ENCODE measurements at places on chromosomes 1 and 21. TPM values are rescaled to one million over a fixed set of nuclear protein-coding genes. Genes with fewer than 3 reads are reported as not detected.

- H3K27me3 ChIP-seq: no peaks in the 10 kb centered on the region
- no peaks in the 10 kb centered on the region for H3K36me3 ChIP-seq
- H3K4me3 ChIP-seq: no peak overlapping the region
- no peak overlapping the region for H3K27ac ChIP-seq
- no peak for DNase-seq
- peaks cover 13% of the 10 kb centered on the region for H3K4me1 ChIP-seq
Measured at GRCh38 chr21:41706678-41707077, 60.2 kb downstream of the RIPK4 start.

DNA sequence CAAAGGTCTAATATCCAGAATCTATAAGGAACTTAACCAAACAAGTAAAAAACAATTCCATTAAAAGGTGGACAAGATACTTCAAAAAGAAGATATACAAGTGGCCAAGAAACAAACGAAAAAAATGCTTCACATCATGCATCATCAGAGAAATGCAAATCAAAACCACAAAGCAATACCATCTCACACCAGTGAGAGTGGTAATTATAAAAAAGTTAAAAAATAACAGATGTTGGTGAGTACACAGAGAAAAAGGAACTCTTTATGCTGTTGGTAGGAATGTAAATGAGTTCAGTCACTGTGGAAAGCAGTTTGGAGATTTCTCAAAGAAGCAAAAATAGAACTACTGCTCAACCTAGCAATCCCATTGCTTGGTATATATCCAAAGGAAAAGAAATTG, 218.6 kb downstream of the SLC44A5 start:
- H3K4me1 ChIP-seq: no peaks in the 10 kb centered on the region
- no peaks in the 10 kb centered on the region for H3K27me3 ChIP-seq
- H3K4me3 ChIP-seq: no peak overlapping the region
- H3K36me3 ChIP-seq: no peaks in the 10 kb centered on the region
- DNase-seq: no peak
- H3K27ac ChIP-seq: no peak overlapping the region

DNA sequence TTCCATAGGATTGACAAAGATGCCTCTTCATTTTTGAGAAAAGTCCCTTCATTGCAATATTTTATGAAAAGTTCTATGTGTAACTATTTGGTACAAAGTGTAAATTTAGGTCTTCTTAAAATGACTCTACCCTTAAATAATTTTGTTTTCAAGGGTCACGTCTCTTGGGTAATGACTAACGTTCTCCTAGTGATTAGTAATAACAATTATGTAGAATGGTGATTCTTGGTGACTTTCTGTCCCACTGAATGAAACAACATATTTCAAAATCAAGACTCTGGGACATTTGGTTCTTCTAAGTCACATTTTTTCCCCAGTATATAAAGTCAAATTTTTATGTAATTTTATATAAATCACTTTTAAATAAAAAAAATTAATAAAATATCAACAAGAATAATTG, 277.5 kb upstream of the ADAMTS5 start:
- H3K36me3 ChIP-seq: no peaks in the 10 kb centered on the region
- H3K27me3 ChIP-seq: no peaks in the 10 kb centered on the region
- peak overlapping the region; percentile 58 for H3K27ac ChIP-seq
- no peak for DNase-seq
- no peak overlapping the region for H3K4me3 ChIP-seq

- DNase-seq: no peak
- H3K4me1 ChIP-seq: no peaks in the 10 kb centered on the region
- H3K27me3 ChIP-seq: no peaks in the 10 kb centered on the region
- no peak overlapping the region for H3K27ac ChIP-seq
- H3K36me3 ChIP-seq: no peaks in the 10 kb centered on the region
Measured at GRCh38 chr1:204261746-204262505, 48.1 kb upstream of the GOLT1A start.

ZNF684 gene
- 1.2 TPM for total RNA-seq

POU3F1 gene
- not detected for total RNA-seq

All from vagina (tissue), 2 donors.